Fibroblast of skin of back (primary cell): ENCODE measurements at places on chromosomes 1 and 21.

GRCh38 chr1:107110326-107110725, 30.5 kb upstream of the NTNG1 start:
- DNase-seq = peak; percentile 2

DNA sequence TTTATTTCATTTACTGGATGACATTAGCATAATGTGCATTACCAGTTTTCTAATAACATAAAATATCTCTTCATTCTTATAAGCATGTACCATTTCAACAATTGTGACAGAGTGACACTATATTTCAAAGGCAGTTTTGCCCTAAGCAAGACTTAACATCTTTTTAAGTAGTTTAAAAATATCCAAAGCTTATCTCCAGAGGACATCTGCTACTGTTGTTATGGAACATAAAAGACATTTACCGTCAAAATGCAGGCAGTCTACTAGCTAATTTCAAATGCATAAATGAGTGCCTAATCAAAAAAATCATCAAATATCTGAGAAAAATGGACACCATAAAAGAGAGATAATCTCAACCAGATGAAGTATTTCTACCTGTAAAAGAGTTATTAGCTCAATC, 782.4 kb upstream of the BRINP3 start:
- DNase-seq = no peak

GRCh38 chr21:41124641-41125201, 43.2 kb upstream of the BACE2 start:
- DNase-seq = no peak

GRCh38 chr1:116680752-116681151, 13.2 kb upstream of the IGSF3 start:
- no peak for DNase-seq

- DNase-seq = no peak
Measured at GRCh38 chr1:53600561-53600960, 138.4 kb downstream of the GLIS1 start.

- no peak for DNase-seq
Measured at GRCh38 chr21:31869750-31870149, 3.1 kb upstream of the HUNK start.

DNA sequence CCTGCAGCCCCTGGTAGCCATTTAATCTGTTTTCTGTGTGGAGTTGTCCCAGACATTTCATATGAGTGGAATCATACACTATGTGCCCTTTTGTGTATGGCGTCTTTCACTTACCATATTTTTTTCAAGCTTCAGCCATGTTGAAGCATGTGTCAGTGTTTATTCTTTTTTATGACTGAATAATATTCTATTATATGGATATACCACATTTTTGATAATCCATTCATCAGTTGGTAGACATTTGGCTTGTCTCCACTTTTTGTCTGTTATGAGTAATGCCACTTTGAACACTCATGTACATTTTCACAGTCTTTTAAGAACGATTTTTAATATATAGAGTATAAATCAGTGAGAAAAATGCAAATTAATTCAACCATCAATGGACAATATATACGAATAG, 44.7 kb downstream of the ATF6 start:
- DNase-seq = no peak
